ENCODE measurements at places on chromosomes 6 and 20.

GRCh38 chr20:35281506-35282101, 3.0 kb downstream of the EIF6 start:
- no peak for DNase-seq

GRCh38 chr20:62804021-62804626, 511 bp upstream of the OGFR start:
- DNase-seq = peak; percentile 55

DNA sequence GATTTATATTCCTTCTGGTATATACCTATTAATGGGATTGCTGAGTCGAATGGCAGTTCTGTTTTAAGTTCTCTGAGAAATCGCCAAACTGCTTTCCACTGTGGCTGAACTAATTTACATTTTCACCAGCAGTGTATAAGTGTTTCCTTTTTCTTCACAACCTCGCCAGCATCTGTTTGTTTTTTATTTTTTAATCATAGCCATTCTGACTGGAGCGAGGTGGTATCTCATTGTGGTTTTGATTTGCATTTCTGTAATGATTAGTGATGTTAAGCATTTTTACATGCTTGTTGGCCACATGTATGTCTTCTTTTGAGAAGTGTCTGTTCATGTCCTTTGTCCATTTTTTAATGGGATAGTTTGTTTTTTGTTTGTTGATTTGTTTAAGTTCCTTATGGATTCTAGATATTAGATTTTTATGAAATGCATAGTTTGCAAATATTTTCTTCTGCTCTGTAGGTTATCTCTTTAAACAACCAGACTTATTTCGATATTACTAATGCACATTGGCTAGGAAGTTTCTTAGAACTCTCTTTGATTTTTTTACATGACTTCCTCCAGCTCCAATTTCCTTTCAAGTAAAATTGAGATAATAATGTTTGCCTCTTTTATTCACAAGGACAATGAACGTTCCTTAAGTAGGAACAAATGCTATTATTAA, 12.2 kb upstream of the VNN1 start:
- DNase-seq = no peak

DNA sequence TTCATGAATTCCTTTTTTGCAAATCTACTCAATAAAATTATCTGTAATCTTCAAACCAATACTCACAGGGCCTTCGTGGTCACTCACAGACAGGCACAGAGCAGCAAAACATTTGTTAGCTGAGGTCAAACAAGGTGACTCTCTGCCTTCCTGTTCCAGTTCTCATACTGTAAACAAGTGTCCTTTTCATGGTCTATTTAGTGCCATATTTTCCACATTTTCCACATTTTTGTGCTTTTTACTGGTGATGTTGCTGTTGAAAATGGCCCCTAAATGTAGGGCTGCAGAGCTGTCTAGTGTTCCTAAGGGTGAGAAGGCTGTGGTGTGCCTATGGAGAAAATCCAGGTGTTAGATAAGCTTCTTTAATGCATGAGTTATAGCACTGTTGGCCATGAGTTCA, 133.1 kb upstream of the COL21A1 start:
- DNase-seq = no peak

DNA sequence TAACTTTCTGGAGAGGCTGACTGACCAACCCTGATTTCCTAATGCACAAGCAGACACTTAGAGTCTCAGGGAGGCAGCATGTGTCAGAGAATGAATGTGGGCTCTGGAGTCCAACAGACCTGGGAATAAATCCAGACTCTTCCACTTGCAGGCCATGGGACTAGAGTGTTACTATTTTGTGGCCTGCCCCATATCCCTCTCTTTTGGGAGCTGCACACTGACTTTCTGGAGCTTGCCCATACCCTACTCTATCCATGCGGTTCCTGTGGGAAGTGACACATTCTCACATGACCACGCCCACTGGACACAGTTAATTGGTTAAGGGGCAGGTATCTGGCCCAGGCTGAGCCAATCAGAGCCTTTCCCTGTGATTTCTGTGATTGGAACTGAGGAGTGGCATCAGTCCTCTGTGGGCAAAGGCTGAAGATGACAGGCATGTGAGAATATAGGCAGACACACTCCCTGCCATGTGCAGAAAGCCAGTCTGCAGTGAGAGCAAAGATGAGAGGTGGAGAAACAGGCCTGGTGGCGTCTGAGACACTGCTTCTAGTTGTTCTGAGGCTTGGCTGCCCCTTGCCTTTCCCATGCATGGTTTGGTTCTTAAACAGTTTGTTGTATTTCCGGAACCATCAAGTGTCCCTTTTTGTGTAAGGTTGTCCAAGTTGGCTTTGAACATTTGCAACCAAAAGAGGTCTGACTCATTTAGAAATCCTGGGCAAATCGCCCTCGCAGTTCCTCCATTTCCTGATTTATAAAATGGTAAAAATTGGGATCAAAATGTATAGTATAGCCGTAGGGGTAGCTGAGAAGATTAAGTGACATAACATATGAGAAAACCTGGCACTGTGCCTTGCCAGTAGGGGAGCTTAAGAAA, 125.6 kb downstream of the CDC5L start:
- DNase-seq = peak; percentile 7

DNA sequence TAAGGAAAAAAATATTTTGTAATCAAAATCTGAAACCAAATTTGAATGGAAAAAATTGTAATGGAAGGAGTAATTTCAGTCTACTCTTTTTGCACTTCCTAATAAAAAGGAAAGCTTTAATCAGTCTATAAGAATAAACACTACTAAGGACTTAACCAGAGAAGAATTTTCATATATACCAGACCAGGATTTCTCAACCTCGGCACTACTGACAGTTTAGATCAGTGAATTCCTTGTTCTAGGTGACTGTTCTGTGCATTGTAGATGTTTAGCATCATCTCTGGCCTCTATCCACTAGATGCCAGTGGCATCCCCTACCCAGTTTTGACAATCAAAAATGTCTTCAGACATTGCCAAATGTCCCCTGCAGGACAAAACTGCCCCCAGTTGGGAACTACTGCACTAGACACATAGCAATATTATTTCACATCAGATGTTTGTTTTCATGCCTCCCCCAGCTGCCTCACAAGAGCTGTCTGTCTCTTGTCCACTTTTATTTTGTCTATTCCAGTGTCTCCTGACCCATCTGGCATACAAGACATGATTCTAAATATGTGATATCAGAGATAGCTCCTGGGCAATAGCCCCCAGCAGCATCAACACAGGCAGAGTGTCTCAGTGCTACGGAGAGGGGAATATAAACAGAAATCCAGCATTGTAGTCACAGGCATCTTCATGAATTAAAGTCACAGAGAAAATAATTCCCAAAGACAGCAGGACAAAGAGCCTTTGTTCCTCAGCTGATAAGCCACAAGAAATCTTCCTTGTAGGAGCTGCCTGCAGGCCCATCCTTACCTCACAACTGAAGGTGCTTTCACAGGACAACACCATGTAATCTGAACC, 27.0 kb downstream of the DNAAF9 start:
- DNase-seq = no peak

DNA sequence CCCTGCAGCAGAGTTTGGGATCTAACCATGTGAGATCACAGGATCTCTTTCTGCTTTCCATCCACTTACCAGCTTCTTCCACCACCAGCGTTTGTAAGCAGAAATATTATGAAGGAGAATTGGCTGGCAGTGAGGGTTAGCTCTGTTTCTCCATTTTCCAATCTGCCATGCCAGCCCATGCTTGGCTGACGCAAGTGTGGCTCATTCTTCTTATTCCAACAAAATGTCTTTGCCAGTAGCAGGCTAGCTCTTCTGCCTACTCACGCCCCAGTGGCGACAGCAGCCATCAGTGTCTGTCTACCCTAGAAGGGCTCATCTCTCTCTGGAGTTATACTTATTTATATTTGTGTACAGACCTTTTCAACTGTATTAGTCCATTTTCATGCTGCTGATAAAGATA, 286.2 kb downstream of the FARS2 start:
- no peak for DNase-seq

DNA sequence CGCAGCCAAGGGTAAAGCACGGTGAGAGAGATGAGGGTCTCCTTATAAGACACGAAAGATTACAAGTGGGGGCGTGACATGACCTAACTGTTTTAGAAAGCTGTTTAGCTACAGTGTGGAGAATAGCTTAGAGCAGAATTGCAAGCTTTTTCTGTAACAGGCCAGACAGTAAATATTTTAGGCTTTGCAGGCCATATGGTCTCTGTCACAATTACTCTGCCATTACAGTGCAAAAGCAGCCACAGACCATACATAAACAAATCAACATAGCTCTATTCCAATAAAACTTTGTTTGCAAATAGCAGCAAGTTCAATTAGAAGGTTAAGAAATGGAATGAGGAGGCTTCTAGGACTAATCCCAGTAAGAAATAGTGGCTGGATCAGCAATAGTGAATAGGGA, 16.8 kb downstream of the PGM3 start:
- no peak for DNase-seq

DNA sequence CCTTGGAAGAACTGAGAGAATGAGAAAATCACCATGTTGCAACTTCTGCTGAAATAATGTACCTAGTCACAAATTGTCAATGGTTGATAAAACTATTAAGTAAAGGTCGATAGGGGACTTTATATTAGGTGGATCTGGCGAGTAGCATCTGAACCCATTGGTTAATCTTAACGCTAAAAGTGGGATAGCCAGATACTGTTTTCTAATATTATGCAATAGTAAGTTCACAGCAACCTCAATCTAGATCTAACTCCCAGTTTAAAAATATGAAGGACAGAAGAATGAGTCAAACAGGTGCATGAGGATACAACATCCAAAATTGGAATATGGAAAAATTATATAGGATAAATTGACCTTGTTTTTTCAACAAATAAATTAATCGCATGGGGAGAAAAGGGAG, 18.8 kb downstream of the PSMF1 start:
- DNase-seq = no peak

DNA sequence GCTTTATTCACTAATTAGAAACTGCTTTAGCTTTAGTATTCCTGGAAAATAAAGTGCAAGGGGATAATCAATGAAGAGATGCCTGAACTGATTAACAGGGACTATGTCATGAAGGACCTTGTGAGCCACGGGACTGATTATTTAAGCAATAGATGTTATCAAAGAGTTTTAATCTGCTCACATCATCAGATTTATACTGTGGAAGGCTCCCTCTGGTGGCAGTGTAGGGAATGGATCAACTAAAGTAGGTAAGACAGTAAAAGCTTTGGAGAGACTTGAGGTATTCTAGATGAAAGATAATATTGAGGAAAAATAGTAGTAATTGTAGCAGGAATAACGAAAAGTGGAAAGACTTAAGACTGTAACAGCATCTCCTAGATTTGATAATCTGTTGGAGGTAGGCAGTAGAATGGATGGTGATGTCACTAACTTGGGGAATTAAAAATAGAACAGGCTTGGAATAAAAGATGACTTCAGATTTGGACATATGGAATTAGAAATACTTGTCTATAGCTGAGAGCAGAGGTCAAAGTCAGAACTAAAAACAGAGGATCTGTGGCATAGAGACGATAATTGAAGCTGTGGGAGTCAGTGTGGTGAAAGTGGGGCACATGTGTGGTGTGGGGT, 80.3 kb upstream of the HTR1E start:
- peak; percentile 58 for DNase-seq

DNA sequence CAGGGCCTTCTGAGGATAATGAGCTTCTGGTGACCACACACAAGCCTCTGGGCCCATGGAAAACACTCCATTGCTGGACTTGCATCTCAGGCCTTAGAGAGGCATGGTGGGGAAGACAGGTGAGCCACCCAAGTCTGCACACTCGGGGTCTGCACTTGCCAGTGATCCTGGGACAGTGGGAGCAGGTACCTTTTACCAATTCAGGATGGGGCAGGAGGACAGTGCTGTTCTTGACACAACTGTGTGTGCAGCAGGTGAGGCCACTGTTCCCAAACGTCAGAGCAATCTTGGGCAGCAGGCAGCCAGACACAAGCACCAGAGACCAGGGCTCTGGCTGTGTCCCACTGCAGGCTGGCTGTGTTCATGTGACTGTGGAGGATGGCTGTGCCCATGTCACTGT, 221.3 kb downstream of the ERMARD start:
- no peak for DNase-seq

GRCh38 chr6:134550604-134551003, 232.7 kb upstream of the SGK1 start:
- no peak for DNase-seq

DNA sequence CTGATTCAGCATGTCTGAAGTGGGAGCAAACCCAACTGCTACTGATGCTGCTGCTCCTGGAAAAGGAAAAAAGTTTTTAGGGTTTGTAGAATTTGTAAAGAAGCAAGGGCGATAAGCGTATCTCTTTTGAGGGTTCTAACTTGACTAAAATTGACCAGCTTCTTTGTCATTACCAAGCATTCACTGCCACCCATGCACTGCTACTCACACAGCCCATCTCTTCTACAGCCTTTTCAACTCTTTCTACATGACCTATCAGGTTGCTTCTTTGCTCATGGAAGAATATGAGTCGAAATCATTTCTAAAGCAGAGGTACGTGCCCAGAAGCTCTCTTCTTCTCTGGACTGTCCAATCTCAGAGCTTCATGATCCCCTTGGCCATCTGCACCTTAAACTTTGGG, 570.9 kb downstream of the EPHA7 start:
- DNase-seq = no peak

- no peak for DNase-seq
These were observed 602.7 kb downstream of the PRKN start for GRCh38 chr6:162124710-162125435.

Measured in hematopoietic multipotent progenitor cell treated with erythropoietin and hydrocortisone succinate and interleukin-3 and kit ligand, for 6 days (in vitro differentiated cells).